ENCODE measurements at places on chromosomes 11 and 22.

DNA sequence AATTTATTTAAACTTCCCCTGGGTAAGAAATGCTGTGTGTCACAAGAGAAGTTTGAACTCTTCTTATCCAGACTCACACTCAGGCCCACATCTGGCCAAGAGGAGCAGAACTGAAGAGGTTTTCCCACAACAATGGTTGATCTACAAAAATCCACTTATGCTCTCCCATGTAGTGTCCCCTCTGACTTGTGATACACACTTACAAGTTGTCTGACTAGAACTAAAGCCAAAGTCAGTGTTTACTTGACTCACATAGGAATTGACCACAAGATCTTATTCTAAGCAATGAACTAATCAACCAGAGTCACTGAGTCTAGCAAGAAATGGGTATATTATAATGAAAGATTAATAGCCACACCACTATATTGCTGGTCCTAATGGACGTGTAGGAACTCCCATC lies 133.0 kb downstream of the ATG16L2 start:
- DNase-seq, result no peak

GRCh38 chr22:35661464-35661863 lies 13.2 kb downstream of the APOL6 start:
- no peak for DNase-seq

DNA sequence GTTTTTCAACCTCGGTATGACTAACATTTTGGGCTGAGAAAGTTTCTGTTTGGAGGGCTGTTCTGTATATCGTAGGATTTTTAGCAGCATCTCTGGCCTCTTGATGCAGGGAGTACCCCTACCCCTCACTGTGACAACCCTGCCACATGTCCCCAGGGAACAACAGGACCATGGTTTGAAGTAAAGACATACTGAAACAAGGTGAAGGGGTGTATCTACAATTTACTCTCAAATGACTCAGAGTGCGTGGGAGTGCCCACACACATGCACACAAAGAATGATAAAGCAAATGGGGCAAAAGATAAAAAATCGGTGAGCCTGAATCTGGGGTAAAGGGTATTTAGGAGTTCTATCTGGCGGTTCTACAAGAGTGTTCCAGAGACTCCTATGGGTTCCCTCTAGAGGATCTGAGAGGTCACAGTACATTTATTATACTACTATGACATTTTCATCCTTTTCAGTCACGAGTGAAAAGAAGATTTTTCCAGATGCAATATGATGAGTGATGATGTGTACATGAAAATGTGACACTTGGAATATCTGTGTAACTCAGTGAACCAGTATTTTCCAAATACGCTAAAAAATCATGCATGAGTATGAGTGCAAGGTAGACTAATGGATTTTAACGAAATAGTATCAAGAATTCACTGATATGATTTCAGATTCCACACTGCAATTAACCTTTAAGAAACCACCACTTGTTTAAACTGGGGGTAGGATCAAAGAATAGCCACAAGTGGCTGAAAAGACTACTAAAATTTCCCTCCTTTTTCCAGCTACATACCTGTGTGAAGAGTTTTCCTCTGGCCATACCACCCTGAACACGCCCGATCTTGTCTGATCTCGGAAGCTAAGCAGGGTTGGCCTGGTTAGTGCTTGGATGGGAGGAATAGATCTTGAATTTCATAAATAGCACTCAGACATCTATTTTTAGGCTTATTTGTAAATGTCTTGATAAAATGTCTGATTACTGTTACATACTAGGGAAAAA lies 56.3 kb upstream of the YPEL1 start:
- DNase-seq, result no peak

GRCh38 chr22:32707971-32708370 lies 93.5 kb upstream of the TIMP3 start:
- no peak for DNase-seq

GRCh38 chr11:9736365-9736764 lies 72.5 kb downstream of the SWAP70 start:
- DNase-seq, result no peak

Data from chondrocyte (in vitro differentiated cells).